ENCODE measurements at places on chromosomes 1 and 21. TPM values are rescaled to one million over a fixed set of nuclear protein-coding genes. Genes with fewer than 3 reads are reported as not detected.
A peak's percentile ranks its signal among the peaks of the same experiment; 100 is the strongest.

The TMEM200B gene
- total RNA-seq, result 21.0 TPM

DNA sequence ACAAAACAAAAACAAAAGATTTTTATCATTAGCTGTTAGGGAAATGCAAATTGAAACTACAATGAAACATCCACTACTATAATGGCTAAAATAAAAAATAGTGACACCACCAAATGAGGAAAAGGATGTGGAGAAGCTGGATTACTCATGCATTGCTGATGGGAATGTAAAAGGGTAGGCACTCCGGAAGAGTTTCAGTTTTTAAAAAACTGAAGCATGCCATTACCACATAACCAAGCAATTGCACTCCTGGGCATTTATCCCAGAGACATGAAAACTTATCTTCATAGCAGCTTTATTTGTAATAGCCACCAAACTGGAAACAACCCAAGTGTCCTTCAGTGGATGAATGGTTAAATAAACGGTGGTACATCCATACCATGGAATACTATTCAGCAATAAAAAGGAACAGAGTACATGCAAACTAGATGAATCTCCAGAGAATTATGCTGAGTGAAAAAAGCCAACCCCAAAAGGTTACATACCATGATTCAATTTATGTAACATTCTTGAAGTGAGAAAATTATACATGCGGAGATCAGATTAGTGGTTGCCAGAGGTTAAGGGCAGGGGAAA lies 14.5 kb upstream of the CFAP298 start:
- H3K36me3 ChIP-seq, result no peaks in the 10 kb centered on the region
- no peak overlapping the region for H3K4me3 ChIP-seq
- no peak for DNase-seq

DNA sequence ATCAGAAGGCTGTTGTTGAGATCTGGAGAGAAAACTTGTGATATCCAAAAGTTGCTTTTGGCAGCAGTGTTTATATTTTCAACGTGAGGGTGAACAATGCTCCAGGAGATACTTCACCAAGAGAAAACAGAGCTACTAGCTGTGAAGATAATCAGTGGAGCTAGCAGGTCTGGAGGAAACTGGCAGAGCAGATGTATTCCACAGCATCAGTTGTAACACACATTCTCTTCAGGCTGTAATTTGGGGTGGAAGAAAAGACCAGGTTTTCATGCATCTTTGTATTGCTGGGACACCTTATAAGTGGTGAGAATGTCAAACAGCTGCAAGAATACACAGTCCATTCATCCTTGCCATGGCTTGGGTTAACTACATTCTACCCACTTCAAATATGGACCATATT lies 22.0 kb downstream of the AHCYL1 start:
- no peak overlapping the region for H3K4me3 ChIP-seq
- no peaks in the 10 kb centered on the region for H3K27me3 ChIP-seq
- H3K36me3 ChIP-seq, result peaks cover 10% of the 10 kb centered on the region
- DNase-seq, result no peak

DNA sequence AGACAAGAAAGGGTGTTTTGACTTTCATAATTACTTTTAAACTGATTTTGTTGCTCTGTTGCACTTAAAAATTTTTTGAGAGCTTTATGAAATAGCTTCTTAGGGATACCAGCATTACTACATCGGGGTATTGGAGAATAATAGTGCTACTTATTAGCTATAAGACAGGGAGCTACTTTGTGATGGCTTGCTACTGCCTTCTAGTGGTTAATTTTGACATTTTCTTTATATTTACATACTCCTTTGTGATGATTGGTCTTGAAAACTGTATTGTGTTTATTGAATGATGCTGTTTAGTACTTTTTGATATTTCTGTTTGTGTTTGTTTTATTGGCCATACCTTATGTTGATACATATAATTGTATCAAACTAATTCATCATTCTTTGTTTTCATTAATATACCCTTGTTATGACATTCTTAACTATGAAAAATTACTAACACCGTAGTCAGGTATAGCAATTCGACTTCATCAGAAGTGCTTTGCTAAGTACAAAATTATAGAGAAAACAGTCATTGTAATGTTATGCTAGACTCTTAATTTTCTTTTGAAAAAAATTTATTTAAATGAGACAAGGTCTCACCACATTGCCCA lies 85.5 kb downstream of the CLIC4 start:
- H3K27ac ChIP-seq, result no peak overlapping the region
- H3K4me3 ChIP-seq, result no peak overlapping the region
- no peak for DNase-seq
- no peaks in the 10 kb centered on the region for H3K4me1 ChIP-seq

GRCh38 chr1:173661763-173662162 lies 7.9 kb downstream of the ANKRD45 start:
- H3K4me3 ChIP-seq, result no peak overlapping the region
- H3K4me1 ChIP-seq, result no peaks in the 10 kb centered on the region
- H3K27me3 ChIP-seq, result no peaks in the 10 kb centered on the region

DNA sequence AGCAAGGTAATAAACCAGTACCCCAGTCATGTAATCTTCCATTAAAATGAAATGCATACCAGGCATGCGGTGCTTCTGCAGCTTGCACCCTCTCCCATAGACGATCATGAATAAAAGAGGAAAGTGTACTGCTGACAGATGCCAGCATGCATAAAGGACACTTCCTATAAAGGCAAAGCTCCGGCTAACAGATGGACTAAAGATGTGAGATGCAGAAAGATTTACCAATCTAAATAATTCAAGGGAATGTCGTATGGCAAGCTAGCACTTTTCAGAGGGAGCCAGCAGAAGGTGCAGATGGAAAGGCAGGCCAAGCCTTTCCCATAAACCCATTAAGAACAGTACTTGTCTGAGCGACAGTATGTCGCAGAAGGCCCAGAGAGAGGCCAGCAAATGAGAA lies 542.0 kb downstream of the NUF2 start:
- no peaks in the 10 kb centered on the region for H3K27me3 ChIP-seq
- no peaks in the 10 kb centered on the region for H3K4me1 ChIP-seq
- H3K36me3 ChIP-seq, result no peaks in the 10 kb centered on the region
- no peak overlapping the region for H3K4me3 ChIP-seq

DNA sequence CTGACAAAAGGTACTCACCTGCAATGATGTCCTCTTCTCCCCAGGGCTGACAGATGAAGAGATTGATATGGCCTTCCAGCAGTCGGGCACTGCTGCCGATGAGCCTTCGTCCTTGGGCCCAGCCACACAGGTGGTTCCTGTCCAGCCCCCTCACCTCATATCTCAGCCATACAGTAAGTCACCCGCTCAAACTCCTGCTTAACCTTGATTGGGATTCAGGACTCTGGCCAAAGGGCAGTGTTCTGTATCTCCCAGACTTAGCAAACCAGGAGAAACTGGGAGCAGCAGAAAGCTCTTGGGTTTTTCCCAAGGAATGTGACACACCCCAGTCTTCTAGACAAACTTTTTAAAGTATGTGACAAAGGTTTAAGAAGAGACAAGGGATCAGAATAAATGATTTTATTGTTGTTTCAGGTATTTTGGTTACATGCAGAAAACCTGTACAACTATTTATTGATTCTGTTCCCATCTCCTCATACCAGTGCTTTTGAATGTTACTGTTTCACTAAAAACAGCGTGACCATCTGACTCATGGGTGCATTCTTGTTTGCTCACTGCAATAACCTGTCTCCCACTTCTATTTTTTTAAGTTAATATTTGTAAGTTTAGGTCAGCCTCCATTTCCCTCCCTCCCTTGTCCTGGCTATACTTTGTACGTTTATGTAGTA lies 124.6 kb downstream of the PEX14 start:
- H3K4me3 ChIP-seq, result no peak overlapping the region
- no peaks in the 10 kb centered on the region for H3K27me3 ChIP-seq
- H3K27ac ChIP-seq, result peak overlapping the region; percentile 35
- DNase-seq, result no peak
- no peaks in the 10 kb centered on the region for H3K36me3 ChIP-seq

- H3K4me1 ChIP-seq, result no peaks in the 10 kb centered on the region
- no peak for DNase-seq
- no peak overlapping the region for H3K27ac ChIP-seq
- no peak overlapping the region for H3K4me3 ChIP-seq
- H3K36me3 ChIP-seq, result no peaks in the 10 kb centered on the region
These were observed 137.4 kb downstream of the FGGY start for GRCh38 chr1:59434336-59434735.

The LCE3E gene
- not detected for total RNA-seq

The TMEM240 gene
- total RNA-seq, result 8.8 TPM

The LCE1E gene
- total RNA-seq, result not detected

DNA sequence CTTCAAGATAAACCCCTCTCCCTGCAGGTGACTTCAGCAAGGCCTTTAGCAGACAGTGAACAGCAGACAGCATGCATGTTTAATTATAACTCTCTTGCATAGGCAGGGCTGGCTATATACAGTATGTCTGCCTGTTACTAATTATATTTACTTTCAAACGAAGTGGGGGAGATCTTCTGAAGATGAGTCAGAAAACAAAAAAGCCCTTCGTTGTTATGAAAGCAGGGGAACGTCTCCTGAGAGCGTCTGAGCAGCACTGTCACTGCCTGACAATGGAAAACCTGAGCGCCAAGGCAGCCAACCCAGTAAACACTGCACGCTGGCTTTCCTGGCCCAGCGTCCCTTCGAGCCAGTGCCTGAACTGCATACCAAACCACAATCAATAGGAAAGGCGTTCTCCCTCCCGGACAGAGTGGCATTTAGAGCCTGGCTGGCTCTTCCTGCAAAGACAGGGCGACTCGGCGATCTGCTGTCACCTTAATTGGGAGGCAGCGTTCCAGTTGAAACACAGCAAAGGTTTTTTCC lies 54.1 kb downstream of the TOMM20 start:
- H3K36me3 ChIP-seq, result no peaks in the 10 kb centered on the region
- H3K27me3 ChIP-seq, result no peaks in the 10 kb centered on the region
- H3K4me3 ChIP-seq, result no peak overlapping the region
- H3K27ac ChIP-seq, result peak overlapping the region; percentile 99
- H3K4me1 ChIP-seq, result peaks cover 19% of the 10 kb centered on the region

- no peaks in the 10 kb centered on the region for H3K27me3 ChIP-seq
- H3K36me3 ChIP-seq, result no peaks in the 10 kb centered on the region
- H3K4me1 ChIP-seq, result no peaks in the 10 kb centered on the region
- H3K4me3 ChIP-seq, result no peak overlapping the region
- no peak for DNase-seq
- H3K27ac ChIP-seq, result no peak overlapping the region
These were observed 19.0 kb upstream of the ZNF678 start for GRCh38 chr1:227544067-227545050.

DNA sequence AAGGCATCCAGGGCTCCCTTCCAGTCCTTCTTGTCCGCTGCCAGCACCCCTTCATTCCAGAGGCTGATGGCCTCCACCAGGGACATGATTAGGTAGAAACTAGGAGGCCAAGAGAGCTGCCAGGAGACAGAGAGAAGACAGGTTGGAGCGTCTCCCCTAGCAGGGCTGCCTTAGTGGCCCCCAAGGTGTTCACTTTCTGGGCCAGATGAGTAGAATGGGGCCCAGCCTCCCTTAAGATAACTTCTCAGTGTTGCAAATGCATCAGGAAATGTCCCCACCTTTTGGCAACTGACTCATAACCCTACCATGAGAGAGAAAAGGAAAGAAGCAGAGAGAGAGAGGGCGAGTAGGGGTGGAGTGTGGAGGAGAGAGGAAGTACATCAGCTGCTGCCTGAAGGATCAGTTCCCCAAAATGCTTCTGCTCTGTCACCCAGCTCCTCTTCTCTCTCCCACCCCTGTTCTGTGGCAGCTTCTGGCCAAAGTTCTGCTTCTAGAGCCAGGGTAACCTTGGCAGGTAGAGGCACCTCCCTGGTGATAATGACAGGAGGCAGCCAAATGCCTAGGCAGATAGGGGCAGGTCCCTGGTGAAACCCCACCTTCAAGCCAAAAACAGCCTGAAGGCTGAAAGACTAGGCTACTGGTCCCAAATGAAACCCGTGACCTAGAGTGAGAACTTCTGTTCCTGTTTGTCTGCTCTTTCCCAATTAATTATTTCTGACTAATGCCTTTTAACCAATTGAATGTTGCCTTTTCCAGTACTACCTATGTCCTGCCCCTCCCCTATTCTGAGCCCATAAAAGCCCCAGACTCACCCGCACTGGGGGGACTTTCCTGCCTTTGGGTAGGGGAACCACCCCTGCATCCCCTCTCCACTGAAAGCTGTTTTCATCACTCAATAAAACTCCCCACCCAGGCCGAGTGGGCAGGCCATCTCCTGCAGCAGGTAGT lies at the start of gene NCF2:
NCF2 (minus strand) TSS at position 216 of the 948 bp plus-strand sequence; CDS start at position 86, 130 bp downstream.
- no peak for DNase-seq
- H3K36me3 ChIP-seq, result no peaks in the 10 kb centered on the region
- peak within 1 kb of the TSS; percentile 11 for H3K4me3 ChIP-seq
- no peaks in the 10 kb centered on the region for H3K4me1 ChIP-seq
- no peak within 1 kb of the TSS for H3K27ac ChIP-seq

The DENND2D gene
- total RNA-seq, result 70.8 TPM

DNA sequence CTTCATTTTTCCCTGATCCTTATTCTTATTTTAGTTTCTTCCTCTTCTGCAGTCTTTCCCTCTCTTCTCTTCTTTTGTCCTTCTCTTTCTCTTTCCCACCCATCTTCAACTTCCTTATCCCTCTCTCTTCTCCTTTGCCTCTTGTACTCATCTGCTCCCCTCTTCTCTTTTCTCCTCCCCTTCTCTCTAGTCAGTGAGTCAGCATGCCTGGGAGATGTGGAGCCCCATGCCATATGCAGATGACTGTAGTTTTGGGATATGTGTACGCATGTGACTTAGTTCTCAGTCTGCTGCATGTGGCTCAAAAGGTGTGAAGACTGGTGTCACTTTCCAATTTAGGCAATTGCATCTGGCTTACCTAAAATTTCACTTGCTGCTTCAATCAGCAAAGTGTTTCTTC lies 10.4 kb downstream of the DNAJC6 start:
- H3K27me3 ChIP-seq, result no peaks in the 10 kb centered on the region
- no peak overlapping the region for H3K27ac ChIP-seq
- no peak for DNase-seq

DNA sequence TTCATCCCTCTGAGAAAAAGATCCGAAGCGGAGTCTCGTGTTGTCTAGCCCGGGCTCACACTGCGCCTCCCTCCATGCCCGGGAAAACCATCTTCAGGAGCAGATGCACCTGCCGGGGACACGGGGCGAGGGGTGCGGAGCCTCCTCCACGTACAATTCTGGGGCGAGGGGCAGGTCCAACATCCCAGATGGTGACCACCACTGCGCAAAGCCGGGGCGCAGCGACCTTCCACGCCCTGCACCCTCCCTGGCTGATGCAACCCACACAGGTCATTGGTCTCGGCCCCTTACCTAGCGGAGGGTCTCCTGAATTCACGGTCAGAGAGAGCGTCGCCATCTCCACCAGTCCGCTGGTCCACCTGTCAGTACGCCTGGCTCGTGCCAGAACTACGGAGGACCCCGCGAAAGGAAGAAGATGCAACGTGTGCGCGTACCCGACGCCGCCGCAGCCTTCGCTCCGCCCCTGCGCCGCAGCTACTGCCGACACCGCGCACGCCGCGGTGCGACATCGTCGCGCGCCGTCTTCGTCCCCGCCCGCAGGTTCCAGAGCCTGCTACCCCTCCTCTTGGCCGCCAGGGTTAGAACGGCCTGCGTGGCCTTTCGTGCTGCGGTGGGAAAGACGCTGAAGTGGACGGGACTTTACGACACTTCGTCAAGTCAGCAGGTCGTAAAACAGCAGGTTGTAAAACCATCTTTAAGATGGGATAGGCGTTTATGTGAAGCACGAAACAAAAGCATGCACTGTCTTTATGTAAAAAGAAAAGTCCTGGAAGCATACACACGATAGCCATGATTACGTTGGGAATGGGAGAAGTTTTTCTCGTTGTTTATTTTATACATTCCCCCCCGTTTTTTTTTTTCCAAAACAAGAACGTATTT lies at the start of gene EPRS1:
EPRS1 (minus strand) TSS at position 454 of the 879 bp plus-strand sequence; CDS start at position 337, 117 bp downstream.
- peak within 1 kb of the TSS; percentile 93 for H3K4me3 ChIP-seq
- H3K4me1 ChIP-seq, result no peaks in the 10 kb centered on the region
- no peaks in the 10 kb centered on the region for H3K27me3 ChIP-seq
- peak; percentile 88 for DNase-seq
- H3K36me3 ChIP-seq, result no peaks in the 10 kb centered on the region

Data from breast epithelium (tissue), 4 donors.